ENCODE measurements at places on chromosomes 6 and 20.

DNA sequence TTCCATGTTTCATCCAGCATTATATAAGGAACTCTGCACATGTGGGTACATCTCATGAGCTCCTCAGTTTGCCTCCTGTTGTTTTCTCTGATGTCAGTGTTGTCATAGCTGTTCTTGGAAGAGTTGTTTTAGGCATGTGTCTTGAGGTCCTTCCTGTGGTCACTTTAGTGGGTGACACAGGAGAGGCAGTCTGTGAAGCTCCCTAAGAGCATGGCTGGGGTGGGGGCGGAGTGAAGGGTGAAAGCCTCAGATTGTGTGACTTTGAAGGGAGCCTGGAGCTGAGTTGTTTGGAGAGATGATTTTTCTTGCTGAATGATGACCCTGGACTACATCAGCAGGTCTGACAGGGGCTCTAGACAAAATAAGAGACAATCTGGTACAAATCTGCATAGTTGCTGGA, 37.7 kb downstream of the PPP1R14C start:
- DNase-seq: no peak

- DNase-seq: no peak
Measured at GRCh38 chr20:63619505-63619904, 7.4 kb downstream of the GMEB2 start.

GRCh38 chr20:59071216-59071615, 28.6 kb upstream of the PRELID3B start:
- no peak for DNase-seq

DNA sequence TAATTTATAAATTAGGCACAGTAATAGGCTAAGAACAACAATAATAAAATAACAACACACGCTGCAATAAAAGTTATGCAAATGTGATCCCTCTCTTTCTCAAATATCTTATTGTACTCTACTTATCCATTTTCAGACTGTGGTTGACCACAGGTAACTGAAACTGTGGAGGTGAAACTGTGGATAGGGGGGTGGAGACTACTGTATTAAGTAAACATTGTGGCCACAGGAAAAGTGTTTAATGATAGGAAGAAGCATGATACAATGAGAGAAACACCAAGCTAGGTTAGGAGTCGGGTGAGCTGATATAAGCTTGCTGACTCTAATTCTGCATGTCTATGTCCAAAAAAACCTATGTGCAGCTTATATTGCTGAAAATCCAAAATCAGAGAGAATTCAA, 23.0 kb downstream of the NHLRC1 start:
- DNase-seq: no peak

DNA sequence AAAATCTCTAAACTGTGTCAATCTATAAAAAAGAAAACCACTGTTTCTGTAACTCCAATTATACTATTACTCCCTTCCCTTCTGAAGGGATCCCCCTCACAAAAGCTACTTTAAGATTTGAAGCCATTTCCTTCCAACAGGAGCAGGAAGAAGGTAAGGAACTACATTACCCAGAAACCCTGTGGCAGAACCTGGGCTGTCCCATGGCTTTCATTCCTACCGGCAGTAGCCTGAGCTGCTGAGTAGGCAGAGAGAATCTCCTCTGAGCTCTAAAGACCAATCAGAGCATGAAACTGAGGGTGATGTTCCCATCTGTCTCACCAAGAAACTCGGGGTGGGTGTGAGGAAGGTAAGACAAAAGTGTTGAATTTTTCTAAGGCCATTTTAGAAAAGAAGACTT, 108.0 kb upstream of the LRFN2 start:
- DNase-seq: no peak

- peak; percentile 28 for DNase-seq
Measured at GRCh38 chr6:8069151-8069550, 5.0 kb upstream of the BLOC1S5 start.

GRCh38 chr6:81480139-81480538, 272.3 kb downstream of the TENT5A start:
- DNase-seq: no peak

DNA sequence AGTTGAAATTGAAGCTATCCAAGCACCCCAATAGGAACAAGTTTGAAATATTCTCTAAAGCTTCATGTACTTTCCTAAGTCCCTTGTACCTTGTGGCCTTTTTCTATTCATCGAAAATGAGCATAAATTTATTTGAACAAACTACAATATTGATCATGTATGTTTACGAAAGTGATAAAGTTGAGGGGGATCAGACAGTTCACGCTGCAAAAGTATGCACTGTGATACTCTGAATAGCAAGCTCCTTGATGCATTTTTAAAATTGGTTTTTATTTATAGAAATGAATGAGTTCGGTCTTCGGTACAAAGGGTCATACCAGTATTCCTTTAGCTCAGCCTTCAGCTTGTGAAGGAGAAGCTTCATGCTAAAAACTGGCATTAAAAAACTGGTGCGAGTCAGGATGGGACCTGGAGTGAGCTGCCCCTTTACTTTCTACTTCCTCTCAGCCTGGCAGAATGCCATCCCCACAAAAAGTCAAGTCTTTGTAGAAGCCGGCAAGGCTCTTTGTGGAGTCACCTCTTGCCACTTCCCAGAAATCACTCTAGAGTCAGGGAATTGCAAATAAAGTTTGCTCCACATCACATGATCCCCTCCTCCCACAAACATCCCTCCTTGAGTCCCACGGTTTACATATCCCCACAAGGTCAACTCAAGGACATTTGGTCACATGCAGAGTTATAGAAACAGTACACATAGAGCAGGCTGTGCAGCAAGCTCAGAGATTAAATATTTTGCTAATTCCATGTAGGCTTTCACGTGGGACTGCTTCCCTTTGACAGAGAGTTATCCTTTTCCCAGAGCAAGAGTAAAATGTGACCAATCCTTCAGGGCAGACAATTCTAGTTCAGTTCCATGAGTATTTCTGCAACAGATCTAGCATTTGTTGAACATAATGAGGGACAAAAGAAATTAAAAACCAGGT, 34.6 kb upstream of the ADGRF1 start:
- DNase-seq: no peak

DNA sequence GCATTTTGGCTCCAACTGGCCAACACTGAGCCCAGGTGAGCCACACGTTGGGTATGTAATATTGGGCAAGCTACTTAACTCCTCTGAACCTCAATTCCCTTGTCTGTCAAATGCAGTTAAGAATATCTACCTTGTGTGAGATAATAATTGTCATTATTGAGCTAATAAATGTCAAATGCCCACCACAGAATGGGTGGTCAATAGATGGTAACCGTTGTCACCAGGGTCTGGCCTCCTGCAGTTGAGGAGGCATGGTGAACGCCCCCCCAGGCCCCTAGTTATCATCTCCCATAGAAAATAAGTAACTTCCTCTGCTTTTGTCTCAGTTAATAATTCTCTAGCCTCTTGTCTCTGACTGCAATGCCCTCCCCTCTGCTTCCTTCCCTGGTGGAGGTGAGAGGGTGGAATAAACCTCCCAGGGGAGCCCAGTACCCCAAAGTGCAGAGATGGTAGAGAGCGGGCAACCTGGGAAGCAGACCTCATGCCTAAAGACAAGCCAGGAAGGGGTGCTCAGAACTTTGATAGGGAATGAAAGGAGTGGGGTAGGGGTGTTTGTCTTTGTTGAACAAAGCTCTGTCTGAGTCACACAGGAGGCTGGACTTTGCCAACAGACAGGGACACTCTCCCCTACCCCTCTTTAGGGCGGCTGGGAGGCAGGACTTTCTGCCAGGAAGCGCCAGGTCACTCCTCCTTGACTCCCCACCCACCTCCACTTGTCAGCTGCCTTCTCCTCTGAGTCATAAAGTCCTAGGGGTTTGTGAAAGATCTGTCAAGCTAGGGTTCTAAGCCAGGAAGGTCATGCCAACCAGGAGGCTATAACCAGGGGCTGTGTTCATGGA, 1.3 kb upstream of the UNC5CL start:
- DNase-seq: no peak

DNA sequence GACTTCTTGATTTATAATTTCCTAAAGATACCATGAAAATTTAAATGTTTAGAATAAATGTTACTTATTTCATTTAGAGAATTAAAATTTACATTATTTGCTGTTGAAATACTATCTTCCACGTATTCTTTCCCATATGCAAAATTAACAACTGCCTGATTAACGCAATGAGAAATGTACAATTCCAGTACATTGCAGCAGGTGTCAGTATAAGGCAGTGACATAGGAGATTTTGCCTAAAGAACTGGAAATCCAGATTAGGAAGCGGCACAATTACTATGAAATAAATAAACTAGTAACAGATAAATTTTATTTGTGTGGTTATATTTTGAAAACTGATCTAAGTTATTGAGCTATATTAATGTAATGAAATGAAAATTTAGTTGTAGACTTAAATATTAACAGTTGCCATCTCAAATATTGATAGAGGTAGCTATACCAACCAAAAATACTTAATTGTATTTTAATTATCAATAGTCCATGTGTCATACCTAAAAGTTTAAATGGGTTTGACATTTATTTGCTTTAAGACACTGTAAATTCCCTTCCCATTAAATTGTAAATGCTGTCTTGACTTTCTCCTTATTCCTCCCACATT, 300.2 kb downstream of the UTRN start:
- DNase-seq: no peak

DNA sequence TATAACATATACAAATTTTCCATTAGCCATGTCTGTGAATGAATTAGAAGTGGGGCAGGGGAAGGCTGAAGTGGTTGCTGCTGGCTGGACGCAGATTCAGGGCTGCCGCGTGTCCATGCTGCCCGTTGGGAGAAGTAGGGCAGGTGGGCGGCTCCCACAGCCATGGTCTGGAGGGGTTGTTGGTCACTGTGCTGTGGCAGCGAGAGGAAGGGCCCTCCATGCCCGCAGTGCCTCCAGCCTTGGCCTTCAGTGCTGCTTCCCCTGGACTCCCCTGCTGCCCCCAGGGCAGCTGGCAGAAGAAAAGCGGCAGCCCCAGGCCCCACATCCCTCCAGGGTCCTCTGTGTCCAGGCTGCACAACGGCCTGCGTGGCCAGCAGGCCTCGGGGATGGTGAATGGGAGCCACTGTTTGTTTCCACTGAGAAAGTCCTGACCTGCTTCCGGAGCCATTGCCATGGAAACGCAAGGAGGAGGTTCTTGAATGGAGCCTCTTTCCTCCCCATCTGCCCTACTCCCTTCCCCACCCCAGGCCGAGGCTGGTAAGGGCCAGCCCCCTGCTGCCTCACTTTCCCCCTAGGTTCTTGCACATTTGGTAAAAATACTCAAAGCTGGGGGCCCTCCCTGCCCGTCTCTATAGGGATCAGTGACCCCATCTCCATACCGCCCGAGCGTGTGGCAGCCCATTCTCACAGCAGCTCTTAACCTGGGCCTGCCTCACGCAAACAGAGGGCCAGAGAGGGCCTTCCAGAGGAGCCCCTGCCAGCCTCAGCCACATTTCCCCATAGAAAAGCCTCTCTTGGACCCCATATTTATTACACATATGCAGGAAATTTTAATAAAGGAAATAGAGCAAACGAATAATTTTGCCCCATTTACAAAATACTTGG, 113.3 kb downstream of the SASH1 start:
- DNase-seq: peak; percentile 81

DNA sequence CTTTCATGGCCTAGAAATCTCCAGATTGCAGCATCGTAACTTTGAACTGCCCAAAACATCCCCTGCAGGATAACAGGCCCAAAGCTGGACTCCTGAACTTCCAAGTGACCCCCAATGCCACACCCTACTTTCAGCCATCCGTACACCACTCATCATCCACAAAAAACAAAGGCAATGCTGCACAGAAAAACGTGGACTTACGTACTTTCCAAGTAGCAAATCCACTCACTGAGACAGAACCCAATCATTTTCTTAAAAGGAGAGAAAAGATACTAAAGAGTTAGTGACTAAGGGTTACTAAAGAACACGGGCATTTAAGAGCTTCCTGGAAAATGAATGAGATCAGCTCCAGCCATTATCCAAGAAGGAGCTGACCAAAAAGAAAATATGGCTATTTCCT, 211.0 kb downstream of the WDR27 start:
- DNase-seq: no peak

DNA sequence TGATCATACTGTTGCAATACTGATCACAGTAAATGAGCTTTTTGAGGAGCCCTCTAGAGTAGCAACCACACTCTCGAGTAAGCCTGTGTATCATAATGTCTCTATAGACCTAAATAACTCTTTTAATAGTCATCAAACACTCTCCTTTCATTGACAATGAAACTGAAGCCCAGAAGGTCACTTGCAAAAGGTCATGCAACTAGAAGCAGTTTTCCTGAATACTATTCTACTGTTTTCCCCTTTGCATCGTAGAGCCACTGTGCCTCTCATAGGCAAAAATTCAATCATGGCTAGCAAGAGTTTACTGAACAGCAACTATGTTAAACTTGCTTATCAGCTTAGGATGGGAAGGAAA, 105.3 kb downstream of the HIVEP2 start:
- no peak for DNase-seq

DNA sequence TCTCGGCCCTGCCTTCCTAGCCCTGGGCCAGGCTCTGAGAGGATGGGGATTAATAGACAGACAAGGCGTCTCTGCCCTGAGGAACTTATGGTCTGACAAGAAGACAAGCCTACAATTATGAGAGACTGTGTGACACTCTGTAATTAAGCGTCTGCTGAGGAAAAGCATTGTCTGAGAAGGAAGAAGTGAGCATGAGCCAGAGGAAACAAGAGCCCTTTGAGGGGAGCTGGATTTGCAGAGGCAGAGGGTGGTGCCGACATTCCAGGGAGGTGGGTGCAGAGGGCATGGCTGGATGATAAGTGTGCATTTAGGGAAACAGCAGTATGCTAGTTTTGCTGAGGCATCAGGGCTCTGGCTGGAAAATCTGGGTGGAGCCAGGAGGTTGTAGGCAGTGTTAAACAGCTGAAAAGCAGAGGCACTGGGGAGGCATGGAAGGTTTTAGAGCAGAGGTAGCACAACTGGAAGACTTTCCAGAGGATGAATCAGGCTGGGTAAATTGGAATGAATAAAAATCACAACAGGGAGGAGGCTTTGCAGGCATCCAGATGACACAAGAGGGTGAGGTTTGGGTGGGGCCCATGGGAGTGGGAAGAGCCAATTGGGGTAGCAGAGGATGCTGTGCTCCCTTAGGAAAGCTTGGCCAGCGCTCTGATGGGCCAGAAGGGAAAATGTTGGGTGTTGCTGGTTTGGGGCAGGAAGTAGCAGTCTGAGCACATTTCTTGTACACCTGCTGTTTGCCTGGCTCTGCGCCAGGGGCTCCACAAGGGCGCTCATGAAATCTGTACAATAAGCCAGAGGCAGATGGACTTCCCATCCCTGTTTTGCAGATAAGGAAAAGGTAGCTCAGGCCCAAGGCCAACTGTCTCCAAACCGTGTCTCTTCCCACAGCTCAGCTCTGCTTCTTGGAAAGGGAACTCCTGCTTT, 74.0 kb upstream of the MYL9 start:
- peak; percentile 58 for DNase-seq
